ENCODE measurements at places on chromosomes 13 and 19.
A peak's percentile ranks its signal among the peaks of the same experiment; 100 is the strongest.

- DNase-seq: no peak
These were observed 31.7 kb upstream of the USP29 start for GRCh38 chr19:57088133-57088532.

DNA sequence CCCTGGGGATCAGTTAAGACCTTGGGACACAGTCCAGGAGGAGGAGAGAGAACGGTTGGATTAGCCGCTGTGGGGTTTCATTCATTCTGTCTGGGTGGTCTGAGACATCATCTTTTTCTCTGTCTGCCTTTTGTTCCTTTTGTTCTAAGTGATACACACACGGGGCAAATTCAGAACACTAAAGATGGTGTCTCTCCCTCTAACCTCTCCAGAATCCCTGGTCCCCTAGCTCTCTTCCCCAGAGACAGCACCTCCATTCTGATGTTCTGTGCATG is 5.0 kb downstream of the BICRA start:
- DNase-seq: no peak

GRCh38 chr19:49678985-49679770 is 2.1 kb downstream of the PRMT1 start:
- no peak for DNase-seq

GRCh38 chr19:8084152-8084551 is 31.6 kb downstream of the CCL25 start:
- no peak for DNase-seq

DNA sequence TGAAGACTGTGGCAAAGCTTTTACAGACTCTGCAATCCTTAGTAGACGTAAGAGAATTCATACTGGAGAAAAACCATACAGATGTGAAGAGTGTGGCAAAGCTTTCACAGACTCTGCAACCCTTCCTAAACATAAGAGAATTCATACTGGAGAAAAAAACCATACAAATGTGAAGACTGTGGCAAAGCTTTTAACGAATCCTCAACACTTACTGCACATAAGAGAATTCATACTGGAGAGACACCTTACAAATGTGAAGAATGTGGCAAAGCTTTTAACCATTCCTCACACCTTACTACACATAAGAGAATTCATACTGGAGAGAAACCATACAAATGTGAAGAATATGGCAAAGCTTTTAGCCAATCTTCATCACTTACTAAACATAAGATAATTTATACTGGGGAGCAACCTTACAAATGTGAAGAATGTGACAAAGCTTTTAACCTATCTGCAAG is 50.1 kb upstream of the ZNF98 start:
- DNase-seq: no peak

GRCh38 chr13:106163426-106163825 is 372.0 kb downstream of the EFNB2 start:
- no peak for DNase-seq

GRCh38 chr19:1487576-1488281 is 2.4 kb downstream of the PCSK4 start:
- no peak for DNase-seq

DNA sequence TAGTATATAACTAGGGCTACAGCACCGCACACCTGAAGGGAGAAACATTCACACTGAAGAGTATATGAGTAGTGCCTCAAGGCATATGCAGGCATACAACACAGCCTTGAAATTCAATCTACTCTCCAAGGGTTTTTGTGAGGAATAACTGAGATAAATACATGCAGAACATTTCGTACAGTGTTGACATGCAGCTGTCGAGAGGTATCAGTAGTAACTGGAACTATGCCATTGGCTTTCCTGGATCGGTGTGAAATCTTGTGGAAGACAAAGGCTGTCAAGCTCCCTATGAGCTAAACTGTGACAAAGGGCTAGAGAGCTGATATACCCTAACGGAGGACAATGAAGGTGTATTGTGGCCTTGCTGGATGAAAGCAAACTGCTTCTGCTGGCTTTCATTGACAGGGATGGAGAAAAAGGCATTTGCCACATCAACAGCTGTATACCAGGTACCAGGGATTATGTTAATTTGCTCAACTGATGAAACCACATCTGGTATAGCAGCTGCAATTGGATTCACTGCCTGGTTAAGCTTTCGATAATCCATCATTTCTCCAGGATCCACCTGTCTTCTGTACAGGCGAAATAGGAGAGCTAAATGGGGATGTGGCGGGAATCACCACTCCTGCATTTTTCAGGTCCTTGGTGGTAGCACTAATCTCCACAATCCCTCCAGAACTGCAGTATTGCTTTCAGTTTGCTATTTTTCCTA is 16.3 kb downstream of the MTRF1 start:
- DNase-seq: no peak

- DNase-seq: no peak
These were observed 364.3 kb downstream of the KCNRG start for GRCh38 chr13:50379584-50379983.

- DNase-seq: no peak
These were observed 51.7 kb upstream of the KPNA3 start for GRCh38 chr13:49844181-49844580.

DNA sequence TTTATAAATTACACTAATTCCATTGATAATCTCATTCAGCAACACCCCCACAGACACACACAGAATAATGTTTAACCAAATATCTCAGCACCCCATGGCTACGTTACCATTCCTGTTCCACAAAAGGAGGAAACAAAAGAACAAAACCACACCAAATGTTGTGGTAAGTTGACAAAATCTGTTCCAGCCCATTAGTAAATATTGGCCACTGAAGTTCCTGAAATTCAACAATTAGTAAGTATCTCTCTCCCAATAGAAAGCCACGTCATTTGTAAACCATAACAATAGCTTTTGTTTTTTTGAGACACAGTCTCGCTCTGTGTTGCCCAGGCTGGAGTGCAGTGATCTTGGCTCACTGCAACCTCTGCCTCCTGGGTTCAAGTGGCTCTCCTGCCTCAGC is 2.3 kb upstream of the FCAR start:
- no peak for DNase-seq

- no peak for DNase-seq
These were observed 796.3 kb upstream of the SLC10A2 start for GRCh38 chr13:103862525-103862924.

DNA sequence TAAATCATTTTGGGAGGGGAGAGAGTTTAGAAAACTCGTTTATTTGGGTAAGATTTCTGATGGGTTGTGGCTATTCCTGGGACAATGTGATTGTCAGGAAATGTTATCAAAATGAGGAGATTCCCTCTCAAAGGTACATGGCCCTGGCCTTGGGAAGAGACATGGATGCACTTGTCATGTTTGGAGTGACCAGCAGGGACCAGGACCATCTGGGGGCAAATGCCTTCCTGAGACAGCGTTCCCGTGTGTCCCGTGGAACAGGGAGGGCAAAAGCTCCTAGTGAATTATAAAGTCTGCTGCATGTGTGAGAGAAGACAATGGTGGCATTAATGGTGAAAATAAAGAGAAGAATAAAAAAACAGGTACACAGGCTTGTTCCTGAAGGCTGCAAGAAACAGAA is 317.3 kb downstream of the ZNF536 start:
- DNase-seq: no peak

- no peak for DNase-seq
These were observed 14.6 kb upstream of the SLC7A10 start for GRCh38 chr19:33240181-33240771.

DNA sequence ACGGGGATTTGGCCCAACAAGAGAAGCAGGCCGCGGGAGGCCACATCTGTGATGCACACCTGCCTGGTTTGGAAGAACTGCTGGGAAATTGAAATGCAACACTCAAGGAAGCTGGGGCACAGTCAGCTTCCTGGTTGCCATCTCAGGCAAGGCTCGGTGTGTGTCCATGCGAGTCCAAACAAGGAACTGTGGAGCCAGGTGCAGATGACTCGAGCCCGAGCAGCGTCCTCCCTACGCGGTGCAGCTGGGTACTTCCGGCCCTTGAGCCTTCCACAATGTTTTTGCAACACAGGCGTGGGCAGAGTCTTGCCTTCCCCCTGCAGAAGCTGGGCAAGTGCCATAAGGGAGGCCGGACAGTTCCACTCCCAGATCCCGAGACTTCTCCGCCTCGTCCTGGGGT is 94.6 kb downstream of the CRYL1 start:
- DNase-seq: no peak

GRCh38 chr13:28849441-28849840 is 29.3 kb downstream of the MTUS2 start:
- DNase-seq: no peak

- DNase-seq: no peak
These were observed 15.1 kb upstream of the CEBPG start for GRCh38 chr19:33358408-33358807.

DNA sequence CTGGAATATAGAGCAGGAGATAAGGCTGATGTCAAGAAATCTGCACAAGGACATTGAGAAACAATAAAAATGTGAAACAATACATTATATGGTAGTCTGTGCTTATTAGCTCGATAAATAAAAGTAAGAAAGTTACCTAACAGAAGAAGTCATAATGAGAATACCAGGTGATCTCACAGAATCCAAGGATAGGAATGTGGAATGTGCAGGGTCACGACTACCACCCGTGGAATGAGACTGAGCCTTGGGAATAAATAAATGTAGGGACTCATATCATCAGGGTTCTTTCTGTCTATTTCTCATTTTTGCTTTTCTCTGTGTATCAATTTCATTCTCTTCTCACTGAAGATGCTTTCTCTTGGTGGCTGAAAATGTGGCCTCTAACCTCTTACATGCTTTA is 26.0 kb upstream of the KBTBD7 start:
- DNase-seq: no peak

- peak; percentile 7 for DNase-seq
These were observed 1066.7 kb upstream of the PCDH20 start for GRCh38 chr13:62482351-62482750.

- no peak for DNase-seq
These were observed 59.2 kb upstream of the MEDAG start for GRCh38 chr13:30846866-30847265.

DNA sequence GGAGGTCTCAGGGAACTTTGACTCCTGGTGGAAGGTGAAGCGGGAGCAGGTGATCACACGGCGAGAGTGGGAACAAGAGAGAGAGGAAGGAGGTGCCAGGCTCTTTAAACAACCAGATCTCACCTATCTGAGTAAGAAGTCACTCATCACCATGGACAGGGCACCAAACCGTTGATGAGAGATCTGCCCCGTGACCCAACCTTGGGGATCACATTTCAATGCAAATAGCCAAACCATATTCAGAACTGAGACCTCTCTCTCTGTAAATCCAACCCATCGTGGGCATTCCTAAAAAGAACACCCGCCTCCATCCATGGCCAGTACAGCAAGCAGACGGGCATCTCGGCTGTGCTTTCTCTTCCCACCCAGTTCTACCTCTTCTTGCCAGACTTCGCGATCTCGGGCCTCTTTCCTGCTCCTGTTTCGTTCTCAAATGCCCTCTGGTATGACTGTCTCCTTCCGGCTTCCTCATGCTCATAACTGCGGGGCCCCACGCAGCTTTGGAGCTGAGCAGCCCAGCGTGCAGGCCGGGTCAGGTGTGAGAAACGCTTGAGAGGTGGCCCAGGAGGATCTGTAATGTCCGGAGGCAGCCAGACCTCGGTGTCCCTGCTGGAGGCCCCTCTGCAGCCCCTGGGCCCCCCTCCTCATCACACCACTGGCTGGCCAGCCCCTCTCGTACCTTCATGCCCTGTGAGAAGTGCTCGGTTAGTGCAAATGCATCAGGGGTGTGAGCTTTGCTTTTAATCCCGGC is 97.0 kb upstream of the GPR183 start:
- peak; percentile 71 for DNase-seq

GRCh38 chr19:29596080-29596727 is 9.9 kb upstream of the POP4 start:
- no peak for DNase-seq

DNA sequence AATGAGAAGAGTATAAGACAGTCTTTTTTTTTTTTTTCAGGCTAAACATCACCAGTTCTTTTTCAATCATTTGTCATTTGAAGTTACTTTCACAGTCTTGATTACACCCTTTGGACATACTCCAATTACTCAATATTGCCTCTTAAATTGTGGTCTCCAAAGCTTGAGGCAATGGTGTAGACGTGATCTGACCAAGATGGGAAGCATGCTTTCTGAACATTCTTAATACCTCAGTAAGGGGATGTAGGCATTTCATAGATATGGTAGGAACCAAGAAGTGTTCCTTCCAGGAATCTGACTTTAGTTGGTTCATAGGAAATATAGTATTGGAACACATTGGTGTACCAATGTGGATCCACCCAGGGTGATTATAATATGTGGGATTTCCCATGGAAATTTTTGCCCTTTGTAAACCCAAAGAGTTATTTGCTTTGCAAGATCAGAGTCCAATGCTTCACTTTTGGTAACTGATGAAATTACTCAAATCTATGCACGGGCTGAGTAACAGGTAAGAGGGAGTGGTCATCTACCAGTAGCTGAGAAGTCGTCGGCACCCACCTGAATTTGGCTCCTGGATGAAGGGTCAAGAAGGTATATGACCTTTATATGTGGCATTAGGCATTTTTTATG is 62.2 kb downstream of the ERCC5 start:
- no peak for DNase-seq

DNA sequence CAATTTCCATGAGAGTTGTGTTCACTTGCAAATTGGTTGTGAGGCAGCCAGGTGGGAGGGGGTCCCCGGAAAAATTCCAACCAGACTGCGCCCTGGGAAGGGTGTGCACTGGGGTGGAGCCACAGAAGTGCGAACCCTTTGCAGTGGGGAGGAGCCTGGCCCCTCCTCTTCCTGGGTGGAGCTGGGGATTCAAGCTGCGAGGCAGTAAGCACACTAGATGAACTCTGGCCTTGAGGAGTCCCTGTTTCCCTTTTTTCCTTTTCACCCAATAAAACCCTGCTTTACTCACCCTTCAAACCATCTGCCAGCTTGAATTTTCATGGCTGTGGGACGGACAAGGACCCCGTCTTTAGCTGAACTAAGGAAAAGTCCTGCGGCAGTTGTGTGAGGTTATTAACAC is 31.0 kb upstream of the MBNL2 start:
- no peak for DNase-seq

- DNase-seq: no peak
These were observed 54.4 kb downstream of the FAM124A start for GRCh38 chr13:51276636-51277035.

DNA sequence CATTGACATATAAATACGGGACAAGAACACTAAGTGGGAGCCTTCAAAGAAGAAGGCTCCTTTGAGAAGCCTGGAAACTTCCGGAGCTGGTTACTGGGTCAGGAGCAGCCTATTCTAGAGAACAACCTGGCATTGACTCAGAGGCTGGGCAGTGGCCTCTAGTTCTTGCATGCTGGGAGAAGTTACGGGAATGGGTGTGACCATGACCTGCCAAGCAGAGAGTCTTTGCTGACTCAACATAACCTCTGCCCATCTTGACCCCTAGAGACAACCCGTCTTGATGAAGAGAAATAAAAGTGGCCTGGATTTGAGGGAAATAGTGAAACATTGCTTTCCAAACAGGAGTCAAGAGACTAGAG is 21.0 kb downstream of the STARD13 start:
- DNase-seq: no peak

DNA sequence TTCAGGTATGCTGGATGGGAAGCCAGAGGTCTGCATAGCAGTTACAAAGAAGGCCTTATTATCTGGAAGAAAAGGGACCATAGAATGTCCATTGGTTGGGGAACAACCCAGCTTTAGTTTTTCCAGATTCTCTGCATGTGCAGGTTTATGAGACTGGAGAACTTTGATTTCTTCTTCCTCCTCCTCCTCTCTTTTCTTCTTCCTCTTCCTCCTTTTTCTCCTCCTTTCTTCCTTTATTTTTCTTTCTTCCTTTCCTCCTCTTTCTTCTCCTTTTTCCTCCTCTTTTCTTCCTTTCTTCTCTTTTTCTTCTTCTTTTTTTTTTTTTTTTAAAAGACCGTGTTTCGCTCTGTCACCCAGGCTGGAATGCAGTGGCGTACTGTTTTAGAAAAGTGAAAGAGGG is 30.9 kb downstream of the EPN1 start:
- DNase-seq: no peak

All from iPS-NIHi11 (cell line).